ENCODE measurements at places on chromosomes 5 and 9. TPM values are rescaled to one million over a fixed set of nuclear protein-coding genes. Genes with fewer than 3 reads are reported as not detected.

CAMK4 gene
- 3.8 TPM for total RNA-seq

GRCh38 chr9:28120626-28121025, 547.3 kb upstream of the C9orf72 start:
- no peak for DNase-seq

GRCh38 chr9:114467910-114468309, 37.4 kb downstream of the WHRN start:
- DNase-seq, result no peak

MYMK gene
- not detected for total RNA-seq

TRAF2 gene
- total RNA-seq, result 14.8 TPM

DNA sequence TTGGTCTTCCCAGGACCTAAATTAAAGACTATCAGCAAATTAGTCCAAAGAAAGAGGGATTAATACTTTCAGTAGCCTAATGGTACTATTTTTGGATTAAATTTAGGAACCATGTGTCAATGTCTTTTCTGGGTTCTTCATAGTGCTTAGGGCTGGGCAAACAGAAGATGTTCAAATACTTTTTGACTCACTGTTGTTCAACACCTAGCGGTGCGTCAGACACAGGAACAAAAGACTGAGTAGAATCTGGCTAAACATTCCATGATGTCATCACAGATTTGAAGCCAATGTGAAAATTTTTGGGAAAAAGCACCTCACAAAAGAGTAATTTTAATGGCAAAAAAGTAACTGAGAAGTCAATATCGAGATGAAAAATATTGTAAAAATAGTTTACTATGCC, 544.4 kb downstream of the EFNA5 start:
- no peak for DNase-seq

DNA sequence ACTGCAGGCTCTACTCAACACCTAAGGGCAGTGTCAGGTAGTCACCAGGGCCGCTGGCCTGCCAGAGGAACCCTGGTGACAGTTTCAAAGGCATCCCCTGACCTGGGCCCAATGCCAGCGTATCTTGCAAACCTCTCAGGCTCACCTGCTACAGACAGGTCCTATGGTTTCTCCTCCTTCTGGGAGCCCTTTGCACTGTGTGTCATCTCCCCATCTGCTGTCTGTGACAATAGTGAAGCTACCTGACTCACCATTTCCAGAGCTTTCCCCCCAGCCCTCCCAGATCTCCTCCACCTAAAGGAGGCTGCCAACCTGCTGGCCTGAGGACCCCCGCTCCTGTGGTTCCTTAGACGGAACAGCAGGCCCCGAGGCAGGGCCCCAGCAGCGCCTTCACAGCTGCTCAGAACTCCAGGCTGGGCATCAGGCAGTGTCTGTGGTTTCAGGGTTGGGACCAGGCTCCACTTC, 203.1 kb downstream of the FSTL4 start:
- no peak for DNase-seq

DNA sequence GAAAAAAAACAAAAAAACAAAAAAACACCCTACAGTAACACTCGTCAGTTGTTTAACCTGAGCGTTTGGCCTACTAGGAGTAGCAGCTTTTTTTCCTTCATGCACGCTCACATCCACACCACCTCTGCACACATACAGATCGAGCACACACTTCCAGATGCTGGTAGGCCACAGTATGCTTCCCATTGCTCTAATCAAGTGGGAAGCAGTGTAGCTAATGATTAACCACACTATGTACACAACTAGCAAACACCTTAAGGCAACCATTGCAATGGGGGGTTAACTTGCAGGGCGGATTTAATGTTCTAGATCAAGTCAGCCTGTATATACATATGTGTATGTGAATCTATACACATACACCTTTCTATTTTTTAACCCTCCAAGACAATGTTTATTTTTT, 65.5 kb upstream of the GLRX start:
- no peak for DNase-seq
